ENCODE measurements at places on chromosomes 12 and 14. TPM values are rescaled to one million over a fixed set of nuclear protein-coding genes. Genes with fewer than 3 reads are reported as not detected.

- H3K4me3 ChIP-seq, result no peak overlapping the region
- no peaks in the 10 kb centered on the region for H3K4me1 ChIP-seq
- no peak overlapping the region for H3K27ac ChIP-seq
Observed at GRCh38 chr12:29545102-29545467, 47.6 kb upstream of the OVCH1 start.

Gene OTOGL
- not detected for total RNA-seq

GRCh38 chr12:59389968-59390576 is 205.8 kb upstream of the SLC16A7 start:
- DNase-seq, result no peak
- H3K27ac ChIP-seq, result no peak overlapping the region
- H3K36me3 ChIP-seq, result no peaks in the 10 kb centered on the region
- H3K4me1 ChIP-seq, result no peaks in the 10 kb centered on the region
- no peak overlapping the region for H3K4me3 ChIP-seq
- H3K27me3 ChIP-seq, result peaks cover 21% of the 10 kb centered on the region

Gene C12orf56
- not detected for total RNA-seq

DNA sequence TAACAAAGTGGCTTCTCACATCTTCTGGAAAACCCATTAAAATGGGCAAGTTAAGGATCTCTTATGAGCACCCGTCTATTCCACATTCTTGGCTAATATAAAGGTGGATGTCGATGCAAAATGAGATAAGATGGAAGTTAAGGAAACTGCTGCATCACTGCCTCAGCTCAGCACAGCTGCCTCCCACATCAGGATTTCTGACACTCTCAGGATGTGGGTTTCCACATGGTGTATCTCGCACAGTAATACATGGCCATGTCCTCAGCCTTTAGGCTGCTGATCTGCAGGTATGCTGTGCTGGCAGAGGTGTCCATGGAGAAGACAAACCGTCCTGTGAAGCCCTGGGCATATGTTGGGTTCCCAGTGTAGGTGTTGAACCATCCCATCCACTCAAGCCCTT is 1348.0 kb downstream of the TMEM121 start:
- peaks cover 34% of the 10 kb centered on the region for H3K27me3 ChIP-seq
- H3K27ac ChIP-seq, result no peak overlapping the region
- H3K4me3 ChIP-seq, result no peak overlapping the region
- H3K4me1 ChIP-seq, result peaks cover 28% of the 10 kb centered on the region
- no peaks in the 10 kb centered on the region for H3K36me3 ChIP-seq
- DNase-seq, result no peak

Gene RD3L
- total RNA-seq, result not detected

GRCh38 chr12:91271185-91271584 is 88.6 kb upstream of the DCN start:
- peaks cover 14% of the 10 kb centered on the region for H3K27me3 ChIP-seq
- H3K36me3 ChIP-seq, result no peaks in the 10 kb centered on the region
- DNase-seq, result no peak
- H3K4me1 ChIP-seq, result no peaks in the 10 kb centered on the region

DNA sequence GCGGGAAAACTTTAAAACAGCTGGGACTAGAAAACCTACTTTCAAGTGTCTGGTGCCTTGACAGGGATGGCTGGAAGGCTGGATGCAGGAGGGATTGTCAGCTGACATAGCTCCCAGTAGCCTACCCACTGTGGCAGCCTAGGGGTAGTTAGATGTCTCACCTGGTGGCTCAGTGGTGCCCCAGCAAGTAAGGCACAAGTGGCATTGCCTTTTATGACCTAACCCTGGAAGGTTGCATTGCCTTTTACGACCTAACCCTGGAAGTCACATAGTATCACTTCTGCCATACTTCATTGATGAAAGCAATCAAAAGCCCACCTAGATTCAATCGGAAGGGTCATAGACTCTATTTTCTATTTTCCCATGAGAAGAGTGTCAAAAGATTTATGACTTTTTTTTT is 724.7 kb upstream of the TBX3 start:
- H3K4me1 ChIP-seq, result no peaks in the 10 kb centered on the region
- DNase-seq, result no peak
- no peaks in the 10 kb centered on the region for H3K36me3 ChIP-seq
- H3K4me3 ChIP-seq, result no peak overlapping the region
- no peaks in the 10 kb centered on the region for H3K27me3 ChIP-seq

DNA sequence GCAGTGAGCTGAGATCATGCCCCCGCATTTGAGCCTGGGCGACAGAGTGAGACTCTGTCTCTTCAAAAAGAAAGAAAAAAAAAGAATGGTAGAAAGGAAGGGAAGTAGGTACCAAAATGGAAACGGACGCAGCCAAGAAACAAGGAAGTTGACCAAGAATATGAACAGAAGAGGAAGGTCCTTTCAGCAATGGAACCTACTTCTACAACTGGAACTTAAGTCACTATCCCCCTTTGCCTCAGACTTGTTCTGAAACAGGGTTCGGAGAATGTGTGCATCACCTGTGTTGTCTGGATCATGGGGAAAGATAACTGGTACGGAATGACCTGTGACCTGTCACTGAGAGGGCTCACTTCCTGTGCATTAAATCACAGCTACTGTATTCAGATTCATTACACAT is 43.9 kb upstream of the RNASE1 start:
- no peaks in the 10 kb centered on the region for H3K36me3 ChIP-seq
- no peak for DNase-seq
- H3K4me1 ChIP-seq, result no peaks in the 10 kb centered on the region
- no peak overlapping the region for H3K4me3 ChIP-seq
- H3K27ac ChIP-seq, result no peak overlapping the region

Gene RNU4-1
- 2,627 TPM for total RNA-seq

Gene DACT1
- 15.1 TPM for total RNA-seq

DNA sequence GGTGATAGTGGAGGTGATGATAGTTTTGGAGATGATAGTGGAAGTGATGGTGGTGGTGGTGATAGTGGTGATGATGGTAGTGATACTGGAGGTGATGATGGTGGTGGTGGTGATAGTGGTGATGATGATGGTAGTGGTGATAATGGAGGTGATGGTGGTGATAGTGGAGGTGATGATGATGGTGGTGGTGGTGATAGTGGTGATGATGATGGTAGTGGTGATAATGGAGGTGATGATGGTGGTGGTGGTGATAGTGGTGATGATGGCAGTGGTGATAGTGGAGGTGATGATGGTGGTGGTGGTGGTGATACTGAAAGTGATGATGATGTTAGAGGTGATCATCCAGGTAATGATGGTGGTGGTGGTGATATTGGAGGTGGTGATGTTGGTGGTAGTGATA is 570.0 kb upstream of the TMEM132C start:
- H3K4me3 ChIP-seq, result no peak overlapping the region
- DNase-seq, result no peak
- no peaks in the 10 kb centered on the region for H3K36me3 ChIP-seq
- no peaks in the 10 kb centered on the region for H3K27me3 ChIP-seq

DNA sequence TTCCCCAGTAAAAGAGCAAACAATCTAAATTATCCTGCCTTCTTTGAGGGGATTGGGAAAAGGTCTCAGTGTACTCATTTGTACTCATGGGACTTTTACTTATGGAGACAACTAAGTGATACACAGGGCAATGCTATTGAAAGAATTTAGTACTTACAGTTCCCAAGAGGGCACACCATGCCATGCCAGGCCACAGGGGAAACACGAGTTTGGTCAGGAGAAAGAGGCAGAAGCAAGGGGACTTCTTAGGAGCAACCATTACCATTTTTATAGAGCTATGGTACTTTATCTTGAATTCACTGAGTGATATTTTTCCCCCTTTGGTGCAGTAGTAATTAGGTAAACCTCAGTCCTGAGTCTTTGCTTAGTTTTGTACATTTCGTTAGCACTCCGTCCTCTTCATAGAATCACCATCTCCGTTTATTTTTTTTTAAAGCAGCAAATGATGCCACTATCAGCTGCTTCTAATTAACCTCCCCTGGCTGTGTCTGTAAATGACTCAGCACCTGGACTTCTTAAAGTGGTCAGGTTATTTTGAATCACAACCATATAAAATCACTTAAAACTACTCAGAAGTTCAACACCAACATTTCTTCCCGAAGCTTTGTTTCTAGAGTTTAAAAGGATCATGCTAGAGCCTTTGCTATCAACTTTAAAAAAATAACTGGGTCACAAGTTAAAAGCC is 5.9 kb upstream of the WASHC3 start:
- no peak overlapping the region for H3K4me3 ChIP-seq
- H3K4me1 ChIP-seq, result peaks cover 8% of the 10 kb centered on the region
- H3K36me3 ChIP-seq, result no peaks in the 10 kb centered on the region
- H3K27me3 ChIP-seq, result peaks cover 15% of the 10 kb centered on the region
- no peak overlapping the region for H3K27ac ChIP-seq

DNA sequence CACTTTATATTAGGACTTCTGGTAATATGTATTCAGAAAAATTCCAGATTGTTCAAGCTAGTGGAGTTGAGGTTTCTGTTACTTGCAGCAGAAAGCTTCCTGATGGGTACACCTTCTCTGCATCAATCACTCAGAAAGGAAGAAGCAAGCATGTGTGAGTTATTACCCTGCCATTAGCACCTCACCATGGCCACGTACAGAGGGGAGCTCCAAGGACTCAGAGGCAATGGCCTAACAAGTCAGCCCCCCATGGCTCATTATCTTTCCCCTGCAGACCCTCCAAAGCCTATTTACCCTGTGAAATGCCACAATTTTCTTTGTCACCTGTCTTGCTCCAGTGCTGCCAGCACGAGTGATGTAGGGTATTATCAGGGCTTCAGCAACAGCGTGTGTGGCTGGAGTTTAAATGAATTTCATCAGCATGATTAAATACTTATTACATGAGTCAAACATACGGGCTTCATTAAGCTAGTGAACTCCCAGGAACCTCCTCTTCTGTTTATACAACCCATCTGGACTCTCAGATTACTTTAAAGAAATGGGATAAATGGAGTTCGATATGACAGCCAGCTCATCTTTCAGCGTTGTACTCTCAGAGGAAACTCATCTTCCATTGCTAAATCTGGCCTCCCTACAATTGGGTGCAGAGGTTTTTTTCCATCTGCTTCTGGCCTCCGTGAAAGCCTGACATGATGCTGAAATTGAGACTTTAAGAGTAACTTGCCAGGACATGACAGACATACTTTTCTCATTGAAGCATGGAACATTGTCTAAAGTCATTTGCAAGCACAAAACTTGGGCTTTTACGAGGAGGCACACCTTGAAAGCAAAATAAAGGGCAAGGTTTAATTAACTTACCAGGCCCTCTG is 135.9 kb downstream of the TMEM30B start:
- H3K4me1 ChIP-seq, result no peaks in the 10 kb centered on the region
- no peak overlapping the region for H3K27ac ChIP-seq
- peaks cover 5% of the 10 kb centered on the region for H3K36me3 ChIP-seq
- DNase-seq, result no peak
- H3K27me3 ChIP-seq, result peaks cover 15% of the 10 kb centered on the region
- H3K4me3 ChIP-seq, result no peak overlapping the region

GRCh38 chr14:38078393-38078792 is 129.3 kb upstream of the SSTR1 start:
- H3K27me3 ChIP-seq, result no peaks in the 10 kb centered on the region
- peaks cover 51% of the 10 kb centered on the region for H3K4me1 ChIP-seq

DNA sequence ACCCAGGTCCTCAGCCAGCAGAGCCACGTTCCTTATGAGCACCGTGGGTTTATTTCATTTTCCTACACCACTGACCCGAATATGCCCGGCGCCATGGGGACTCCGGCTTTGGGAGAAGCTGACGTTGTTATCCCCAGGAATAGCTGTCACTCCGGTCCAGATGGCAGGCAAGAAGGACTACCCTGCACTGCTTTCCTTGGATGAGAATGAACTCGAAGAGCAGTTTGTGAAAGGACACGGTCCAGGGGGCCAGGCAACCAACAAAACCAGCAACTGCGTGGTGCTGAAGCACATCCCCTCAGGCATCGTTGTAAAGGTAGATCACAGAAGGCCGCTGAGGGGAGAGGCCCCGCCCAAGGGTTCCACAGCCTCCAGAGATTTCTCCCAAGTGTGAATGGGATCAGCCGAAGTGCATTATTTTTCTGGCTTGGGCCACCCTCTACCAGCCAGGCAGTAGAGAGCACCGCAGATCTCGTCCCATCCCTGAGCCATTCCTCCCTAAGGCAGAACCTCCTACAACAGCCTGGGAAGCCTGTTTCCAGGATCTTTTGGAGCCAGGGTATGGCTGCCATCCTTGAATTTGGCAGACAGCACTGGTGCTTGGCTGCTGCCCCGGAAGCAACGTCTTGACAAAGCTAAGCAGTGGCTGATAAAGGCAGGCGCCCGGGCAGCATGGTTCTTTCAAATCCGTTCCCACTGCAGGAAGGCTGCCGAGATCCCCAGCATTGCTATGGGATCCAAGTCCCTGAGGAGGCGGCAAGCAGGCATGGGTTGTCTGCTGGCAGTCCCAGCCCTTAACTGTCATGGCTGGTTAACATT is 17.8 kb downstream of the CDK2AP1 start:
- H3K27ac ChIP-seq, result no peak overlapping the region
- H3K27me3 ChIP-seq, result no peaks in the 10 kb centered on the region
- DNase-seq, result no peak
- peaks cover 43% of the 10 kb centered on the region for H3K4me1 ChIP-seq

DNA sequence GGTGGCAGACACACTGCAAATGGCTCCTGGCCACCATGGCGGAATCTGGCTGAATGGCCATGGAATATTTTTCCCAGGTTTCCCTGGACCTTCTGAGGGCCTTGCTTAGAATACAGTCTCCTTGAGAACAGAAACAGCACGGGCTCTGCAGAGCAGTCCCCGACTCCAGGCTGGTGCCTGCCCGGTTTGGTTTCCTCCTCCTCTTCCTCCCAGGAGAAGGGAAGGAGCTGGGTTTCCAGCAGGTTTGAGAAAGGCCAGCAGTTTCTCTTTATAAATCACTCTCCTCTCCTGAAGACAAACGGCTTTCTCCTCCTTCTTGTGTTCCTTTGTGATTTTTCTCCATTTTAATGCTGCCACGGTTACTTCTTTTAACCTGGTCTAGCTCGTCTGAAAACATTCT is 106.8 kb upstream of the RFLNA start:
- no peaks in the 10 kb centered on the region for H3K4me1 ChIP-seq
- no peak for DNase-seq
- H3K4me3 ChIP-seq, result no peak overlapping the region

Gene PCED1B
- 73.6 TPM for total RNA-seq

DNA sequence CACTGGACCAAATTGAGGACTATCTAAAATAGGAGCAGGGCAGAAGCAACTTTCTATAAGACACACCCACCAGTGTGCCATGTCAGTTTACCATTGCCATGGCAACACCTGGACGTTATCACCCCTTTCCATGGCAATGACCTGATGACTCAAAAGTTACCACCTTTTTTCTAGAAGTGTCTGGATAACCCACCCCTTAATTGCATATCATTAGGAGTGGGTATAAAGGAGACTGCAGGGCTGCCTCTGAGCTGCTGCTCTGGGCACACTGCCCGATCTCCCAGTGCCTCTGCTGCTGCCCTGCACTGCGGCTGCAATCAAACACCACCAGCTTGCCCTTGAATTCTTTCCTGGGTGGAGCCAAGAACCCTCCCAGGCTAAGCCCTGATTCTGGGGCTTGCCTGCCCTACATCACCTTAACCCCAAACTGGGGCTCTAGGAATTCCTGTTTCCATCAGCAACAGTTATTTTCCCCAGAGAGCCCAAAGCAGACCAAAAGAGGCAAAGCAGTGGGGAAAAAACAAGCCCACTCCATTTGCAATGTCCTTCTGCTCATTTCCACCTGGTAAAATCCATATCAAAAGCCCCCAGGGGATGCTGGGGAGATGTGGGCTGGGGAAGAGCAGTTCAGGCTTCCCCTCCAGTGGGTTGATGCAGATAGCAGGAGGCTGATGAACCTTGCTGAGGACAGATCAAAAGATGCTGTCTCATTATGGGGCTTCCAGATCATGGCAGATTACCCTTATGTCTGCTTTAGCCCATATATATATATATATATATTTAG is 129.5 kb upstream of the NCOR2 start:
- peaks cover 3% of the 10 kb centered on the region for H3K36me3 ChIP-seq
- H3K27me3 ChIP-seq, result peaks cover 11% of the 10 kb centered on the region
- H3K4me3 ChIP-seq, result no peak overlapping the region
- no peak for DNase-seq
- peaks cover 9% of the 10 kb centered on the region for H3K4me1 ChIP-seq
